Astrocyte (in vitro differentiated cells and primary cell): ENCODE measurements at places on chromosomes 12 and 14.
A peak's percentile ranks its signal among the peaks of the same experiment; 100 is the strongest.

GRCh38 chr14:28758253-28758884, 8.2 kb upstream of the FOXG1 start:
- DNase-seq: no peak

DNA sequence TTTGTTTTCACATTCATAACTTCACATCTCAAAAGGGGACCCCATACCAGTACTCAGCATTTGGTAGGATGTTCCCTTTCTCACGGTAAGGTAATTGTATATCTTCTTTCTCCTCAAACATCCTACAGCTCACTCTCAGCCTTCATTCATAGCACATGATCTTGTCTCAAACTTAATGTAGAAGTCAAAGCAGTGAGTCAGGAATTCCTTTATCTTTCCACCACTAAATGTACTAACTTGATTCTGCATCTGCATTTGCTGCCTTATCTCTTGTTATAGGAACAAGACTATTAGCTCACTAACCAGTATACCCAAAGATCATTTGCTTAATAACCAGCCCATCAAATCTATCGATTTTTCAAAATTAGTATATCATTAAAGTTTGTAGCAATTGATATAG, 22.9 kb downstream of the CPSF2 start:
- peak; percentile 57 for DNase-seq

DNA sequence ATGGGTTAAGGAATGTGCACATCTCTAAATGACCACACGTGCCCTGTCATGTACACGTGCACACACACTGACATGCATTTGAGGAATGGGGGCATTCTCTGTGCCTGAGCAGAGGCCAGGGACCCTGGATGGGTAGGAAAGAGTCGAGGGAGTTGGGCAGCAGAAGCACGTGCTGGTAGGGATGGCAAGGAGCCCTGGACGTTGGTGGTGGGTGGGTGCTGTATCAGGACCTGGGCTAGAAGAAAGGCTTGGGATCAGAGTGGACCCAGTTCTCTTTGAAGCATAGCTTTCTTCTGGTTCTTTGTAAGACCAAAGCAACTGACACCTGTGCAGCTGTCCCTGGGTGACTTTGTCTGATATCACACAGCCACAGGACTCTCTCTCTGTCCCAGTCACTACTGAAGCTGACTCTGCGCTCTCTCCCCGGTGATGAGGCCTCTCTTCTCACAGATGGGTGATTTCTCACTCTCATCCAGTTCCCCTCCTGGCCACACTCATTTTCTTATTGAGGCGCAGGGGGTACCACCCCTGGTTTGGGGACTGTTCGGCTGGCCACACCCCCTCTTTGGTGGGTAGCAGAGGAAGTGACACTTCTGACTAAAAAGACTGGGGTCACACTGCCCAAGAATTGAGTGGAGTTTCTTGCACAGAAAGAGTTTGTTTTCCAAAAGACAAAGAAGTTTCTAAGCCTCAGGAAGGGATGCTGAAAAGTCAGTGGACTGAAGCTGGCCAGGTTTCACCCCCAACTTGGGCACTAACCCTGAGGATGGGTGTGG, 171.7 kb upstream of the RTL1 start:
- DNase-seq: no peak

DNA sequence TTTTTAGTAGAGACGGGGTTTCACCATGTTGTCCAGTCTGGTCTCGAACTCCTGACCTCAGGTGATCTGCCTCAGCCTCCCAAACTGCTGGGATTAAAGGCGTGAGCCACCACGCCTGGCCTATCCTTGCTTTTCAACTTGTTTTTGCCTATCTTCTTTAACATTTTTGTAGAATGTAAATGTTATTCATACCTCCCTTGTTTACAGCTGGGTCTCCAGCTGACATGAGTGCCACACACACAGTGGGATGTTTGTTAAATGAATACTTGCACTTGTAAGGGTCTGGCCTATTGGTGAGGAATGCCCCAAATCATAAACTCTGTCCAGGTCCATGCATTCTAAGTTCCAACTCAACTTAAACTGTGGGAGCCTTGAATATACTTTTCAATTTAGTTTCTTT, 176.3 kb downstream of the ANO4 start:
- DNase-seq: no peak

GRCh38 chr12:66901138-66901932, 222.5 kb upstream of the GRIP1 start:
- DNase-seq: no peak

DNA sequence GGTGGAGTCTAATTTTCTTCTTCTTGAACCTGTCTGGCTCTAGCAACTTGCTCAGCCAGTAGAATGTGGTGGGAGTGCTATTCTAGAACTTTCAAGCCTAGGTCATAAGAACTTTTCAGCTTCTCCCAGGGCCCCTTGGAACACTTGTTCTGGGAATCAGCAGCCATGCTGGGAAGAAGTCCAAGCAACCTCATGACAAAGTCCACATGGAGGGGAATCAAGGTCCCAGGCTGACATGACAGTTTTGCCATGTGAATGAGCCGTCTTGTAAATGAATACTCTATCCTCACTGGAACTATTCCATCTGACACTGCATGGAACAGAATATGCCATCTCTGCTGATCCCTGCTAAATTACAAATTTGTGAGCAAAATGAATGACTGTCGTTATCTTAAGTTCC, 214.2 kb upstream of the TBX3 start:
- no peak for DNase-seq

DNA sequence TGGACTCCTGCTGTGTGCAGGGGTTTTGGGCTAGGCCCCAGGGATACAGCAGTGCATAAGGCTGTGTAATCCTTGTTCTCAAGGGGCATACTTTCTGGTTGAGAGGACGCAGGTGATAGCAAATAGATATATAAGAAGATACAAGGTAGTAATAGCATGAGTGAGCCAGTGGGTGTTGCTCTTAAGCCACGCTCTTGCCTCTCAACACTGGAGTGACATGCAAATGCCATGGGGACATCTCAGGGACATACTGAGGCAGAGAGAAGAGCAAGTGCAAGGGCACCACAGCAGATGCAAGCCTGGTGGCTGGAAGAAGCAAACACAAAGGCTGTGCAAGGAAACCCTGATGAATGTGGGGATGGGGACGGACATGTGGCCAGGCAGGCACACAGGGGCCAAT, 223.3 kb downstream of the CHST11 start:
- DNase-seq: no peak

GRCh38 chr14:100409003-100409360, 85.8 kb downstream of the SLC25A47 start:
- DNase-seq: no peak
